Vagina (tissue), 2 donors: ENCODE measurements at places on chromosomes 13 and 19.

DNA sequence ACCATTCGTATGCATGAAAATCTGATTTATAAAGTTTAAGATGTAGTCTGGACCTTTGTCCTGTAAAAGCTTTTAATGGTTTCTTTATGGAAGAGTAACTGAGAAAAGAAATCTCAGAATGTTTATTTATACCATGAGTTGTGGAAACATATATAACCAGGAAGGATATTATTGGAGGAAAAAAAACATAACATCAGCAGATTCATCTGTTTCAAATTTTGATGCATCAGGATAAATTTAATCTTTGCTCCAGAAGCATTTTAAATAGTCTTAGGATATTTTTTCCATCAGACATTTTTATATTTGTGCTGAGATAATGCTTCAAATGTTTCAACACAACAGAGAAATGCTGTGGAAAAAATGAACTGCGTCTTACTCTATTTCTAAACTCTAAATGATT is 31.2 kb upstream of the CSNK1A1L start:
- DNase-seq: no peak

- DNase-seq: no peak
Measured at GRCh38 chr13:26949701-26950502, 189.3 kb upstream of the GPR12 start.

DNA sequence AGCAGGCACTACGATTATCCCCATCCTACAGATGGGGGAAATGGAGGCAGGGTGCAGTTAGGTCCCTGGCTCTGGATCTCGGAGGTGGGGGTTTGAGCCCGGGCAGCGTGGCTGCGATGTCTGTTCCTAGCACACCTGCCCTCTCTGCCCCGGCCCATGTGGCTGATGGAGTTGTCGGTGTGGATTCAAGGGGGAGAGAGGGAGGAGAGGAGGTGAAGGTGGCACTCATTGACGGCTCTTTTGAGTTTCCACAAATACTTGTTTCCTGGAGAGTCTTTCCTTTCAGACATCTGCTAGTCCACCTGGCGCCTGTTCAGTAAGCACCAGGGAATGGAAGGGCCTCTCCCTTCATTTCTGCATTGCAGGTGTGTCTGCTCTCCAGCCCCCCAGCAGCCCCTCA is 69.9 kb downstream of the ARHGEF18 start:
- DNase-seq: no peak

DNA sequence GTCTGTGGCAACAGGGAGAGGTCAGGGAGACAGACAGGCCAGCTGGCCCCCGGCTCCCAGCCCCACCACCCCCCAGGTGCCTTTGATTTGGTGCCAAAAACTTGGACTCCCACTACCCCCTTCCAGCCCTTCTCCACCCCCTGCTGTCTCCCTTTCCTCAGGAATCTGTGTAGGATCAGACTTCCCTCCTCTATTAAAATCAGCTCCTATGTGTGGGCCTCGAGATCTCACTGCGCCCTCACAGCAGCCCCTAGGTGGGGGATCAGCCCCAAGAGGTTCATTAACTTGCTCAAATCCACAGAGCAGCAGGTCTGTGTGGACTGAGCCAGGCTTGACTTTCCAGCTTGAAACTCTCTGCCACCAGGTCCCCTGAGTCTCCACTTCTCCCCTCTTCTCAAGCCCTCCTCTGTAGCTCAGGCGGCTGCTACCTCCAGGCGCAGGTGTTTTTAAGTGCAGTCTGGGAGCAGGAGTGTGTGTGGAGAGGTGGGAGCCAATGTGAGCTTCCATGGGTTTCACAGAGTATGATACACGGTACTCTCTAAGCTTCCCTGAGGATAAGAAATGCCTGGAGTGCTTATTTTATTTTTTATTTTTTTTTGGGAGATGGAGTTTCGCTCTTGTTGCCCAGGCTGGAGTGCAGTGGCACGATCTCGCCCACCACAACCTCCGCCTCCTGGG is 1.7 kb downstream of the GAPDHS start:
- no peak for DNase-seq

DNA sequence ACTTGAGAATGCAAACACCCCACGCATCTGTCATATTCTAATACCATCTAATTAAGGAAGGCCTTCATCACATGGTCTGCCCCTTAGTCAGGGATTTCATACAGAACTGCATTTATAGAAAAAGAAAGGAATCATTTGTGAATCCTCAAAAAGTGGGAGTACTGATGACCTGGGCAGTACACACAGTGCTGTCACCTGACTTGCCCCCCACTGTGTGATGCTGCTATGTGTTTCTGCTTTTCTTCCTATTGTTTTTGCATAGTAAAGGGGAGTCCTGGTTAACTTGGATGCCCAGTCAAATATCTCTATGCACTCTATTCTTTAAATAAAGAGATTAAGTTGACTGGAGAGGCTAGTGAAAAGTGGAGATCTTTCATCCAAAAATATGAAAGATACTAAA is 1921.2 kb upstream of the PRR20A start:
- no peak for DNase-seq

GRCh38 chr13:36884235-36884634 is 35.8 kb downstream of the SMAD9 start:
- DNase-seq: no peak

GRCh38 chr13:44407891-44408290 is 34.3 kb downstream of the SERP2 start:
- no peak for DNase-seq

DNA sequence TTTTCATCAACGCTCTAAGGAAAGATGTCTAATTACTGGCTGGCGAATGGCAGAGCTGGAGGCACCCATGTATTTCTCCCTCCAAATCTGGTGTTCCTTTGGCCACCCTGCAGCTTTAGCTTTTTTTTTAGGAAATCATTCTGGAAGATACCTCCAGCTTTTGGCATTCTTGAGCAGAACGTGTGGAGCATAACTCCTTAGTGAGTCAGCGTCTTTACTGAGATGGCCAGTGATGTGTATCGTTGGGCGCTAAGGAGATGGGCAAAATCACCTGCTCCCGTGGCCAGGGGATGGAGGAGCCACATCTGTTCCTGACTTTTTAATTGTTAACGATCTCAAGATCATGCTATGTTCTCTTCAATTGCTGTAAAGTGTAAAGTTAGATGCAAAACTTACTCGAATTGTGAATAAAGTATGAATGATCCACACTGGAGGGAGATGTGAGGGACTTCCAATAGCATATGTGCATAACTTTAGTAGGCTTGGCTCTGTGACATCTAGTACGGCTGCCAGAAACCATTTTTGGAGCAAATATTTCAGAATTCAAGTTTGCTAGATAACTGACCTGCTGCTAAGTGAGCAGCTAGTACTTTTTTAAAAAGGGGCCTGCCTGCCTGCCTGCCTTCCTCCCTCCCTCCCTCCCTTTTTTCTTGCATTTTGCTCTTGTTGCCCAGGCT is 24.4 kb upstream of the C1QTNF9 start:
- no peak for DNase-seq

DNA sequence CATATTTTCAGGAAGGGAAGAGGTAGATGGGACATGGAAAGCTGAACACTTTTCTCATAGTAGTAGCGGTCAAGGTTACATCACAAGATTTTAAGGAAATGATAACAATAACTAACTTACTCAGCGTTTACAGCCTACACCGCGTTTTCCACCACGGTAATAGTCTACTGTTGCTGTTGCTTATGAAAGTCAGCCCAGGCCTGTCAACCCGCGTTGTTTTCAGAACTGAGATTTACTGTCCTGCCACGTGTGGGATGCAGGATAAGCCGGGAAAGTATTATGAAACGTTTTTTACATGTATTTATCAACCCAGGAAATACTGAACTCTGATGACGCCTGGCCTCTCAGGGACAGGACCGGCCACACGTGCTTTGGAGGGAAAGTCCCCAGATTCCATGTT is 36.0 kb upstream of the LAMP1 start:
- DNase-seq: no peak

DNA sequence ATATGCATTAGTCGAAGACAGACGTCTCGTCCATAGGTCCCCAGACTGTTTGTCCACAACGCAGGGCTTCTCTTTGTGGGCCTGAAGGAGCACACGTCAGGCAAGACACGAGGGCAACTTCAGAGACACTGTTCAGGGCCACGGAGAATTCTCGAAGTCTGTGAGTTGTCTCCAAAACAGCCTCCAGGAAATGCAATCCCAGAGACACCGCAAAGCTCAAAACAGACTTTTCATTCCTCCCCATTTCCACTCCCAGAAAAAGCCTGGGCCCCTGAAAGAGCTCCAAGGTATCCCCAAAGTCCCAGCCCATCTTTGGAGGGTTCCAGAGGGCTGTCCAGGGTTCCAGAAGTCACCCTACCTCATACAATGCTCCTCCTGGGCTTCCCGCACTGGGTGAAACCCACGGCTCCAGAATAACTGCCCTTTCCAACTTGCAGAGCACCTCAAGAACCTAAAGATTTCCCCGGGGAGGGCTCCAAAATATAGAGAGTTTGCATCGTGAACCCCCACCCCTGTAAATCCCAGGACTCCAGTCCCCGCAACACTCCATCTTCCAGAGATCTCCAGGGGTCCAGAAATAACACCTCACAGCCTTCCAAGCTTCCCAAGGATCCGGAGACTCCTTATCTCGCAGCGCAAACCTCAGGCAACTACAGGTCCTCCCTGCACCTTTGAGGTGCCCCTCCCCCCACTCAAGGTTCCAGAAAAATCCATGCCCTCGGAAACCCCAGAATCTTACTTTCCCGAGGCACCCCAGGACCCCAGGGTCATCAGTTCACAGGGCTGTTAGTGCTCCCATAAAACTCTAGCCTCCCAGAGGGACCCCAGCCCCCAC is 687 bp upstream of the FTL start:
- peak; percentile 89 for DNase-seq

GRCh38 chr19:47063874-47064273 is 15.4 kb upstream of the TMEM160 start:
- DNase-seq: no peak

GRCh38 chr19:4294389-4294788 is 7.8 kb downstream of the TMIGD2 start:
- DNase-seq: no peak

GRCh38 chr19:5131031-5131505 is 162.2 kb downstream of the KDM4B start:
- no peak for DNase-seq

- no peak for DNase-seq
Measured at GRCh38 chr13:109494925-109495369, 291.4 kb downstream of the IRS2 start.

DNA sequence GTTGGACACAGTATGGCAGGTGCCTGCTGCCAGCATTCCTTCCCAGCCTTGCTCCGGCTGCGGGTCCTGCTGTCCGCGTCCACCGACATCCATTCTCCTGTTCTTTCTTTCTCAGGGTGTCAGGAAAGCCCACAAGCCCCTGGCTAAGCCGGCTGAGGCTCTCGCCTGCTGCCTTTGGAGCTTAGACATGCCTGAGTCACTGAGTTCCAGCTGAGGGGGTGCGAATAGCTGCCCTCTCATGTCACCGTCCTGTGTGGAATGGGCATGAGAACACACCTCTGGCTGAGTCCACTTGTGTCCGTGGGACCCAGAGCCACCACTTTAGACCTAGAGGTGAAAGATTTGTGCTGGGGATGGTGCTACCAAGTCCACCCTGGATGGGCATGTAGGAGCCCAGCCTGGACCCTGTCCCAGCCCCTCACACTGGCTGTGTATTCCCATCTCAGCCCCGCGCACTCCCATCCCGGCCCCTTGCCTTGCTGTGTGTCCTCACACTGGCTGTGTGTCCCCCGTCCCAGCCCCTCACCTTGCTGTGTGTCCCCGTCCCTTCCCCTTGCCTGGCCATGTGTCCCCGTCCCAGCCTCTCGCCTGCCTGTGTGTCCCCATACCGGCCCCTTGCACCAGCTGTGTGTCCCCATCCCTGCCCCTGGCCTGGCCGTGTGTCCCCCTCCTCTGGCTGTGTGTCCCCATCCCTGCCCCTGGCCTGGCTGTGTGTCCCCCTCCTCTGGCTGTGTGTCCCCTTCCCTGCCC is 24.6 kb upstream of the IRS2 start:
- DNase-seq: no peak

DNA sequence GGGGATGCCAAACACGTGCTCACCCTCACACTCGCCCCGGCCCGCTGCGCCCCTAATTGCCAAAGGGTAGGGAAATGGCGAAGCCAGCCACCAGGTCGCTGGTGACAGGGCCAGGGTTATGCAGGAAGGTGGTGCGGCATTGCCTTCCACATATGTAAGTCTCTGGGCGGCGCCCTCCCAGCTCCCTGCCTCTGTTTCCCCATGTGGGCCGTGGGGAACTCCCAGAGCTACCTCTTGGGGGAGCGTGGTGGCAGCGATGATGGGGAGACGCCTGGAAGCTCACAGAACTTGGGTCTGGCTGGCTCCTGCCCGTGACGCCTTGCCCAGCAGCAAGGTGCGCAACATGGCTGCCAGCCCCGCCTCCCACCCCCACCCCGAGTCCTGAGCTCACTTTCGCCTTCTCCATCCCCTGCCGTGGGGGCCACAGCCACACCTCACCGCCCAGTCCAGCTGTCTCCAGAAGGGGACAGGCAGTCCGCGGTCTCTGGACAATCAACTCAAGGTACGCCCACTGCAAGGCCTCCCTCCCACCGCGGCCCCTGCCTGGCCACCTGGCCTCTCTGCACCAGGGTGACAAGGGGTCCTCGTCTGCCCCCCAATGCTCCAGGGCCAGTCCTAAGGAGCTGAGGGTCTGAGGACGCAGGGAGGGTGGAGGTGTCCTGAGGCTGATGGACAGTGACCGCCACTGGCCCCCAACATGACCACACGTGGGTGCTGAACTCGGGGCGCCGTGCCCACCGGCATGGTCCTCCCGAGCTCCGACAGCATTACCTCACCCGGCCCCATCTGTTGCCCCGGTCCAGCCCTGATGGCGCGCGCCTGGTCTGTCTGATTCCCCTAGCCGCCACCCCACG is 6.6 kb downstream of the C19orf25 start:
- no peak for DNase-seq

DNA sequence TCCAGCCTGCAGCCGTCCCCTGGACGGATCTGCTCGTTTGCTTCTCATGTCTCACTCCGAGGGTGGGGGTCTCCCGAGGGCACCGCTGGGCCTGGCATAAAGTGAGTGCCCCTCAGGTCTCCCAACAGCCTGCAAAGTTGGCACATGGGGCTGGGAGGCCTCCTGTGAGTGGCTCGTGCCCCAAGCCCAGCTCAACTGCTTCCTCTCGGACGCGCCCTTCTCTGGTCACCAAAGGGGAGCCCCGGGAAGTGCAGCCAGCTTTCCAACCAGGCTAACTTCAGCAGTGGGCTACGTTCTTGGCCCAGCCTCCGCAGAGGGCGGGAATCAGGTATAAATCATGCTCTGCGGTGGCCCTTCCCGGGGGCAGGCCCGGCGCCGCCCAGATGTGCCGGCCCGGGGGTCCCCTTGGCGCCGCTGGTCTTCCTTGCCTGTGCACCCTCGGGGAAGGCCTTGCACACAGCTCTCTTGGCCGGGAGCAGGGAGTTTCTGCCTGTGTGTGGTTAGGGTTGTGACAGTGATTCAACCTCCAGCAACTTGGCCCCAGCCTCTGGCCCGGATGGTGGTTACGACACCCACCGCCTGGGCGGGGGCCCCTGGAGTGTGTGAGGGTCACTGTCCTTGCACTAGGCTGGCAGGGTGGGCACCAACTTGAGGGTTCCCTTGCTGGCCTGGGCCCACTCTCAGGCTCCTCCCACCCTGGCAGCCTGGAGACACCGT is 20.7 kb downstream of the CEBPG start:
- DNase-seq: no peak

DNA sequence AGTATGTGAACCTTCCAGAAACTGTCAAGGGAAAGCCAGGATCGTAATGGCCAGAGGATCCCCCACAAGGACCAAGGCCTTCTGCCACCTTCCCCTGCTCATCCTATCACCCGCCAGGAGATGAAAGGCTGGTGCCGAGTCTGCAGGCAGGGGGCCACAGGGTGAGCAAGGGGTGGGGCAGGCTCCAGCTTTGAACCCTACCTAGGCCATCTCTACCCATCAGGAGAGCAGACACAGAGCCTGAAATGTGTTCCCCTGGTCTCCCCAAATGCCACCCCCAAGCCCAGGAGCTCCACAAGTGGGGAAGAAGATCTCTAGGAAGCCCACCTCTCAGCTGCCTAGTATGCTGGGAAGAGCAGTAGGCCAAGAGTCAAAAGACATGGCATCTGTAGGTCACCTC is 95.1 kb downstream of the KCTD15 start:
- DNase-seq: no peak
